LHCN-M2 (cell line): ENCODE measurements at places on chromosomes 12 and 14.

- DNase-seq, result no peak
Observed at GRCh38 chr12:14846876-14847580, 3.7 kb upstream of the ART4 start.

GRCh38 chr14:89625244-89625713, 208.2 kb upstream of the FOXN3 start:
- no peak for DNase-seq

DNA sequence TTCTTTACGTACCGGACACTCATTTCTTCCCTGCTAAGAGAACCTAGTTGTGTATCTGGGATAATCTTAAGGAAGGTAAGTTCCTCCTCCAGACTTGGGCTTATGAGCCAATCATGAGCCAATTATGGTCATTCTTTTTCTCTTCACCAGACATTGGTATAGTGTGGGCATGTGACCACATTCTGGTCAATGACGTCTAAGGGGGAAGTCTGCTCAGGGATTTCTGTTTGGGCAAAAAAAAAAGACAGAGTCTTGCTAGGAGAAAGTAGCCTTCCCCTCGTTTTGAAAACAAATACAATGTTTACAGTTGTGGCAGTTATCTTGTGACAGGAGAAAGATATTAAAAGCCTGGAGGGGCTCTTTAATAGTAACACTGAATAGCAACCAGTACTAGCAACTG, 20.1 kb upstream of the PLXNC1 start:
- no peak for DNase-seq

- DNase-seq, result no peak
Observed at GRCh38 chr12:13084898-13085640, 18.4 kb downstream of the GSG1 start.

GRCh38 chr12:41514907-41515306, 326.8 kb downstream of the PDZRN4 start:
- DNase-seq, result no peak

GRCh38 chr14:88380405-88380804, 5.1 kb upstream of the SPATA7 start:
- no peak for DNase-seq

DNA sequence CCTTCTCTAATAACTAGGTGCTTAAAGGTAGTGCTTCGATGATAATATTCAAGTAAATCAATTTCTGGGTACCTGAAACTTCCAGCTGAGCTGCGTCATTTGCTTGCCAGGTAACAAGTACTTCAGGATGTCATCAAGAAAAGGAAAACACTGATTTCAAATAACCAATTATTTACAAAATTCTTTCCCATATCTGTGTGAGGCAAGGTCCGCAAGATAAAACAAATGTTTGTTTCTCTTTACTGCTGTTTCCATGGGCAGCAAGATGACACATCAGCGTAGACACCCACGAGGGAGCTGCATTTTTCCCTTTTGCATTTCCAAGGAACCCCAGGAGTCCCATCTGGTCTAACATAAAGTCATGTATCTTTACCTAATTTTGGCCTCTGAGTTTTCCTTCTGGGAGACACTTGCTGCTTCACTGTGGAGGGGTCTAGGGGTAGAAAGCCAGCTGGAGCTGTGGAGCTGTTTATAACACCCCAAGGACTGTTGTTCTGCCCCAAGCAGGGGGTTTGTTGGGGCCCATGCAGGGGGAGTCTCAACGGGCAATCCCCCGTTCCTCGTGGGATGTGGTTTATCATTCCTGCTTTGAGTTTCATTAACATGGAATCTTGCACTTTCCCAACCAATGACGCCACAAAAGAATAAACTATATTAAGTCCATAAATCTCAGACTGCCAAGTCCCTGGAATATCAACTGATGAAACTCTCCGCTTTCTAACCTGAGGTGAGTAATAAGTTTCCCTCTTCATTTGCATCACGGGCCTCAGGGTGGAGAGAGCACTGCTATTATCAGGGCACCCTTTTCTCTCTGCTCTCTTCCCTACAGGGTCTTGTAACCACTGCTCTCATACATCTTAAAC, 112.8 kb upstream of the PELI2 start:
- DNase-seq, result peak; percentile 72

GRCh38 chr12:105775343-105775742, 363.4 kb downstream of the NUAK1 start:
- DNase-seq, result peak; percentile 11

DNA sequence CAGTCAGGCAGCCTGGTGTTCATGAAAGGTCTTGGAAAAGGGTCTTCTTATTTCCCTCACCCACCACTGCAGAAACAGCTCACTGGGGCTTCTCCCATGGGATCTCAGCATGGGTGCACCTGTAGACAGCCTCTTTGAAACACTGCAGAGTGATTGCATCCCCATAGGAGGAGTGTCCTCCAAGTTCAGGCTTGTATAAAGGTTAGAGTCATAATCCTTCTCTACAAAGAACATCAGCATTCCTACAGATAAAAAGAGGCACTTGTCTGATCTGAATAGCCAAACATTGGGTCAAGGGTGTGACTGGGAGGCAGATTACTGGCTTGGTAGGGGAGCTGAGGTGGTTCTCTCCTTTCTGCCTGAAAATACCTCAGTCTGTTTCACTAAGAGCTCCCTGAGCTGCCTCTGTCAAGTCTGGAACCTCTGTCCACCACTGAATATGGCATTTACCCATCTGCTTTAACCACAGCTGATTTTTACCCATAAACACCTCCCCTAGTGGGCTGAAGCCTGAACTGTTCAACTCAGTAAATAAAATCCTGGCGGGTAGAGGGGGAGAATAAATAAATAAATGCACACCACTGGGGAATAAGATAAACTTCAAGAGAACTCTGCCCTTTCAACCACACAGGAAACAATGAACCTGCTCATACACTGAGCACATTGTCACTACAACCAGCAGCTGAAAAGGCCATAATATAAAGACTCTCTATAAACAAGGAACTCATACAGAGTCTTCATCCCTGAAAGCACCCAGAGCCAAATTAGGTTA, 120.7 kb upstream of the SCAF11 start:
- DNase-seq, result no peak

- DNase-seq, result no peak
Observed at GRCh38 chr12:108985750-108986149, 35.1 kb downstream of the SVOP start.

DNA sequence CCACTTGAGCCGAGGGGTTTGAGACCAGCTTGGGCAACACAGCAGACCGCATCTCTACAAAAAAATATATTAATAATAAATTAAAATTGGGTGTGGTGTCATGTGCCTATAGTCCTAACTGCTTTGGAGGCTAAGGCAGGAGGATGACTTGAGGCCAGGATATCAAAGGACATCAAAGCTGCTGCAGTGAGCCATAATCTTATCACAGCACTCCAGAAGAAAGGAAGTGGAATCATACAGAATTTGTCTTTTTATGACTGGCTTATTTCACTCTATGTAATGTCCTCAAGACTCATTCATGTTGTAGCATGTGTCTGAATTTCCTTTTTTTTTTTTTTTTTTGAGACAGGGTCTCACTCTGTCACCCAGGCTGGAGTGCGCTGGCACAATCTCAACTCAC, 43.9 kb upstream of the NUDT4 start:
- no peak for DNase-seq

DNA sequence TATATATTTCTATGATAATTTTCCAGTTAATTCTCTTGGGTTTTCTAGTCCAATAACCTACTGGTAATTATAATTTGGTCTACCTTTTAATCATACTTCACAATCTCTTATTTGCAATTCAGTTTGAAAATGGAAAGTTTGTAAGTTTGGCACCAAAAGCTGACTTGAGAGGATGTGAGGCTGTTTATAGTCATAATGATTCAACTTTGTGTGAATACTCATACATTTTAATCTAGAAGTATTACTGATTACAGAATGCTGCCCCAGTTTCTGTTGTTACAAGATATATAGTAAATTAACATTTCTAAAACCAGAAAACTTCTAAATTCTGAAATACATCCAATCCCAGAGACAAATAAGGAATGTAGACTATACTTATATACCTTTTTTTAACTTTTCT, 158.2 kb downstream of the SLC38A4 start:
- DNase-seq, result peak; percentile 52

- DNase-seq, result no peak
Observed at GRCh38 chr12:131409211-131409610, 301.7 kb upstream of the SFSWAP start.

GRCh38 chr12:111174251-111174960, 194.5 kb downstream of the PHETA1 start:
- no peak for DNase-seq

GRCh38 chr12:28631831-28632230, 441.6 kb downstream of the CCDC91 start:
- DNase-seq, result no peak
